Caki2 (cell line): ENCODE measurements at places on chromosomes 7 and 10.
A peak's percentile ranks its signal among the peaks of the same experiment; 100 is the strongest.

- no peak for DNase-seq
Measured at GRCh38 chr10:15606377-15606776, 113.3 kb downstream of the ITGA8 start.

DNA sequence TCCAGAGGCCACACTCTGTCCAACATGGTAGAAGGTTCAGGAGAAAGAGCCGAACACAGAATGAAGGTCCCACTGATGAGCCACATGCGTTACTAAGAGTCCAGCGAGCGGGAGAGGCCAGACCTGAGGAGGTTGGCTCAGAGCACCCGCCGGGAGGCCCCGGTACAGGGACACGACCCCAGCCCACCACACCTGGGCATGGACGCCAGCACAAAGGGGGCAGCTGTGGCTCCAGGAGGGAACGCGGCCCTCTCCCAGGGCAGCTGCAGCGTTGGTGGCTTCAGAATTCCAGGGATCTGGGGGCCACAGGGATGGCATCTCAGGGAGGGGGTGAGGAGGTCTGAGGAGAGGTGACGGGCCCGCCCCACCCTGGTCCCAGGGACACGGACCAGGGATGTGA lies 280.0 kb downstream of the MAD1L1 start:
- DNase-seq, result no peak

DNA sequence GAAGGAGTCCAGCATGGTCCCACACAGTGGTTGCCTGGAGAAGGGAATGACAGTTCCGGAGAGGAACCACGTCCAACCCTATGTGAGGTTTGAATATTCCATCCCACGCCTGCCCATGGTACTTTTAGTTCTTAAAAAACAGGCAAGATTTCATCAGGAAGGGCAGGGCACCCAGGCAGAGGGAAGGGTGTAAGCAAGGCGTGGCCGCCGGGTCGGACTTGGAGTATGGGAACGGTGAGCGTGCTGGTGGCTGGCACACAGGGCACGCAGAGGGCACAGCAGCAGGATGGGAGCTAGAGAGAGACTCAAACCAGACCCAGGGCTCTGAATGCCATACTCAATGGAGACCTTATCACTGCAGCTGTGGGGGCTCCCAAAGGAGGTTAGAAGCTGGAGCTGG lies 34.3 kb downstream of the FAM53B start:
- no peak for DNase-seq

GRCh38 chr7:41603985-41604384 lies 98.9 kb downstream of the INHBA start:
- DNase-seq, result no peak

- no peak for DNase-seq
Measured at GRCh38 chr10:29217292-29217738, 71.6 kb upstream of the LYZL1 start.

GRCh38 chr7:24824896-24825295 lies 67.6 kb upstream of the GSDME start:
- peak; percentile 17 for DNase-seq

GRCh38 chr7:120395526-120396019 lies 122.6 kb downstream of the KCND2 start:
- DNase-seq, result peak; percentile 6

- peak; percentile 82 for DNase-seq
Measured at GRCh38 chr7:28926871-28927597, 31.1 kb downstream of the TRIL start.

- no peak for DNase-seq
Measured at GRCh38 chr10:69768386-69768785, 33.3 kb upstream of the COL13A1 start.

DNA sequence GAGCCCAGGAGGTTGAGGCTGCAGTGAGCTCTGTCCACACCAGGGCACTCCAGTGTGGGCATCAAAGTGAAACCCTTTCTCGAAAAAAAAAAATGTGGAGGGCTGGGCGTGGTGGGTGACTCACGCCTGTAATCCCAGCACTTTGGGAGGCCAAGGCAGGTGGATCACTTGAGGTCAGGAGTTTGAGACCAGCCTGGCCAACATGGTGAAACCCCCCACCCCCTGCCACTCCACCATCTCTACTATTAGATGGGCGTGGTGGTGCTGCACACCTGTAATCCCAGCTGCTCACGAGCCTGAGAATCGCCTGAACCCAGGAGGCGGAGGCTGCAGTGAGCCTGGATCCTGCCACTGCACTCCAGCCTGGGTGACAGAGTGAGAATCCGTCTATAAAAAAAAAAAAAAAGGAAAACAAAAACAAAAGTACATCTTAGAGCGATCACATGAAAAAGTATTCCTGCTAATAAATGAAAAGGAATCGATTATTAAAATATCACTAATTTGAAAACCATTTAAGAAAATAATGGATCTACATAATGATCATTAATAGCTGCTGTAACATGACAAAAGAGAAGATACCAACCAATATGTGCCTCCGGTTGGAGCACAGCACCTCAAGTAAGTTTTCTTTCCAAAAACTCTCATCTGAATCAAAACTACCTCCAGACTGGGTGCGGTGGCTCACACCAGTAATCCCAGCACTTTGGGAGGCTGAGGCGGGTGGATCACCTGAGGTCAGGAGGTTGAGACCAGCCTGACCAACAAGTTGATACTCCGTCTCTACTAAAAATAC lies 4.9 kb downstream of the HNRNPF start:
- DNase-seq, result no peak

DNA sequence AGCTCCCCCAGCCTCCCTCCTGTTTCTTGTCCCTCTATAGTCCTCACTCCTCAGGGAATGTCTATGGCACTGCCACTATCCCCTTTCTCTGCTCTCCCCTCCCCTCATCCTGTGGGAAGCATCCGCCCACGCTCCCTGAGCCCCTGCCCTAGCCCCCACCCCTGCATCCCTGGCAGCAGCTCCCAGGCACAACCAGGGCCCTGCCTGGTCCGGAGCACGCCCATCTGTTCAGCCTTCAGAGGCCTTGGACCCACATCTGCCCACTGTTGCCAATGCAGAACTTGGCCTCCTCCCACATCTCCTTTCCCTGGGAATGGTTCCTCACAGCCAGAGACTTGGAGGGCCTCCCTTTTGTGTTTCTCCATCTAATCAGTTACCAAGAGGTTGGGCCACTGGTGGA lies 20.4 kb upstream of the TBRG4 start:
- no peak for DNase-seq

GRCh38 chr7:17325364-17325763 lies 26.9 kb downstream of the AHR start:
- DNase-seq, result peak; percentile 35

- DNase-seq, result peak; percentile 1
Measured at GRCh38 chr7:38629651-38630510, 1.3 kb downstream of the AMPH start.

DNA sequence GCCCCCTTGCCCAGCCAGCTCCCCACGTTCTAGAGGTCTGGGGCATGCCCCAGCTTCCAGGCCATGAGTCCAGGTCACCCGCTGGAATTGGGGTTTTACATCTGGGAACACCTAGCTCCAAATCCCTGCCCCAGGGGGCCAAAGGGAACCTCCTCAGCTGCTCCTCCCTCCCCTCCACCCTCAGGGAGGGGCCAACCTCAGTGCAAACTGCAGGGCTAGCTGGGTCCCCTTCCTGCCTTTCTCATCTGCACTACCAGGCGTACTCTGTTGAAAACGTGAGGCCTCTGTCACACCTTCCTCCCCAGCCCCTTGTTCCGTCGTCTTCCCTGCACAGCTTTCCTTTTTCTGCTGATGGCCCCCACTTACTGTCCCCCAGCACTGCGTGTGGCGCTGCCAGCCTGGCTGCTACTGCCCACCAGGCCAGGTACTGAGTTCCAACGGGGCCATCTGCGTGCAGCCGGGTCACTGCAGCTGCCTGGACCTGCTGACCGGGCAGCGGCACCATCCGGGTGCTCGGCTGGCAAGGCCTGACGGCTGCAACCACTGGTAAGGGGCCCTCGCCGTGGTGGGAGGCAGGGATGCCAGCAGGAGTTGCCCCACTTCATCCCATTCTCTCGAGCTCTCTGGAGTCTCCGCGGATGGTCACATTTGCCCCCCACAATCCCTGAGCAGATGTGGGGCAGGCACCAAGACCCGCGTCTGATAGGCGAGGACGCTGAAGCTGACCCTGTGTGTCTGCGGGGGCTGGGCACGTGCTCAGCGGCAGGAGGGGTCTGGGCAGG lies 24.7 kb upstream of the ZNF862 start:
- no peak for DNase-seq

- no peak for DNase-seq
Measured at GRCh38 chr10:122543676-122544445, 16.7 kb upstream of the DMBT1 start.

- DNase-seq, result no peak
Measured at GRCh38 chr10:128377364-128377987, 251.3 kb upstream of the MKI67 start.

DNA sequence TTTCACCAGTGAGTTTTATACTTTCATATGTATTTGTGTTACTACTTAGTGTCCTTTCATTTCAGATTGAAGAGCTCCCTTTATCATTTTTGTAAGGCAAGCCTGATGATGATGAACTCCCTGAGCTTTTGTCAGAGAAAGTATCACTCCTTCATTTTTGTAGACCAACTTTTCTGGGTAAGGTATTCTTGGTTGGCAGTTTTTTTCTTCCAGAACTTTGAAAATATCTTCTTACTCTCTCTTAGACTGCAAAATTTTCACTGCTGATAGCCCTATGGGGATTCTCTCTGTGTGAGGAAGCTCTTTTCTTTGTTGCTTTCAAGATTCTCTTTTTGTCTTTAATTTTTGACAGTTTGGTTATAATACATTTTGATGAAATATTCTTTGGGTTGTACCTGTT lies 35.7 kb downstream of the CCDC7 start:
- no peak for DNase-seq

- DNase-seq, result no peak
Measured at GRCh38 chr10:86965986-86966654, 2.2 kb upstream of the ADIRF start.

DNA sequence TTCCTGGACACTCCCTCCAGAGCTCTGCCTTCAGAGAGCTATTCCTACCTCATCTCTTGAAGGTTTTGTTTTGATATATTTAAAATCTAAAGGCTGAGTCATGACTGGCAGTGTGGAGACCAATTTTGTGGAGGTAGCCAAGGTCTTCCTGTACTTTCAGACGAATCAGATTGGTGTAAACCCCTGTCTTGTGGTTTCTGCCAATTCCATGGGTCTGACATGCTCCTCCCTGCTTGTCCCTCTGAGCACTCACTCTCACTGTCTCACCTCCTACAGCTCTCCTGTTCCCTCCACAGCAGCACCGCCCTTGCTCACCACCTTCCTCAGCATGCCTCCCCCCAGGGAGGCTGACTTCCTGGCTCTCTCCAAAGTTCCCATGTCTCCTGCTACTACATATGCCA lies 179.8 kb downstream of the NPSR1 start:
- peak; percentile 27 for DNase-seq

DNA sequence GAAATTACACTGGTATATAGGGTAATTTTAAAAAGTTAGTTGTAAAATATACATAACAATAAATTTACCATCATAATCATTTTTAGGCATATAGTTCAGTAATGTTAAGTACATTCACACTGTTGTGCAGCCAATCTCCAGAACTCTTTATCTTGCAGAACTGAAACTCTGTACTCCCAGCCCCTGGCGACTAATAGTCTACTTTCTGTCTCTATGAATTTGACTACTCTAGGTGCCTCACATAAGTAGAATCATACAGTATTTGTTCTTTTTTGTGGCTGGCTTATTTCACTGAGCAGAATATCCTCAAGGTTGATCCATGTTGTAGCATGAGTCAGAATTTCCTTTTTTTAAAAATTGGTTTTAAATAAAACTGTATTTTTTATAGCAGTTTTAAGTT lies 41.4 kb downstream of the NRF1 start:
- DNase-seq, result no peak

- no peak for DNase-seq
Measured at GRCh38 chr10:44956717-44957706, 2.6 kb upstream of the RASSF4 start.

DNA sequence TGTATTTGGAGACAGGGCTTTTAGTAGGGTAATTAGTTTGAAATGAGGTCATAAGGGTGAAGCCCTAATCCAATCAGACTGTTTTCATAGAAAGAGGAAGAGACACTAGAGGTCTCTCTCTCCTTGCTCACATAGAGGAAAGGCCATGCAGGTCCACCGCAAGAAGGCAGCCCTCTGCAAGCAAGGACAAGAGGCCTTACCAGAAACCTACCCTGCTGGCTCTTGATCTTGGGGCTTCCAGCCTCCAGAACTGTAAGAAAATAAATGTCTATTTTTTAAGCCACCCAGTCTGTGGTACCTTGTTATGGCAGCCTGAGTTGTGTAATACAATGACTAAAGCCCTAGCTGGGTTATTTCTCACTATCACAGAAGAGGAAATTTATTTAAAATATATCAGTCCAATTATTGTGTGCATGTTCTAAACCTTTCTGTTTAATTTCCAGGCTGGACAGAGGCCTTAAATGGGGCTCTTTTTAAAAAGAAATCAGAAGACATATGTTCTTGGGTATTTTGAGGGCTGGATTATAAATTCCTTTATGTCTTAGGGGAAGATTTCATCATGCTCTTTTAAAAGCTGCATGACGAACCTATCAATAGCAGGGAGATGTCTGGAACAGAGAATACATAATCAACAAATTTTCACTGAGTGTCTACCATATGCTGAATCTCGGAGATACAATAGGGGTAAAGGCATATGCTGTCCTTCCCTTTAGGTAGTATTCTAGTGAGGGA lies 12.9 kb upstream of the TMEM26 start:
- peak; percentile 4 for DNase-seq

DNA sequence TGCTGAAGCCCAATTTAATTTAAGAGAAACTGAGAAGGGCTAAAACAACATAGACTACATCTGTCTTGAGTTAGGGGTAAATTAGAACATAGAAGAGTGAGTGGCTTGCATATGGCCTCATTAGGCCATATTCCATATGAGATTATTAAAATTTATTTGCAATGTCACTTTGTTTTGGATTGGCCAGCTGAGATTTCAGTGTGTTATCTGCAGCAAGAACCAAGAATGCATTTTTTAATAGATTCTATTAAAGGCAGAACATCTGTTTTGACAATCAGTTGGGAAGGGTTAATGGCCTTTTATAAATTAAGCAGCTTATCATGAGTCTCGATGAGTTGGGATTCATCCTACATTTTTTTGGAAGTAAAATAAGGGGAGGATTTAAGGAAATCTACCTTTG lies 236.2 kb downstream of the DGKB start:
- DNase-seq, result no peak

DNA sequence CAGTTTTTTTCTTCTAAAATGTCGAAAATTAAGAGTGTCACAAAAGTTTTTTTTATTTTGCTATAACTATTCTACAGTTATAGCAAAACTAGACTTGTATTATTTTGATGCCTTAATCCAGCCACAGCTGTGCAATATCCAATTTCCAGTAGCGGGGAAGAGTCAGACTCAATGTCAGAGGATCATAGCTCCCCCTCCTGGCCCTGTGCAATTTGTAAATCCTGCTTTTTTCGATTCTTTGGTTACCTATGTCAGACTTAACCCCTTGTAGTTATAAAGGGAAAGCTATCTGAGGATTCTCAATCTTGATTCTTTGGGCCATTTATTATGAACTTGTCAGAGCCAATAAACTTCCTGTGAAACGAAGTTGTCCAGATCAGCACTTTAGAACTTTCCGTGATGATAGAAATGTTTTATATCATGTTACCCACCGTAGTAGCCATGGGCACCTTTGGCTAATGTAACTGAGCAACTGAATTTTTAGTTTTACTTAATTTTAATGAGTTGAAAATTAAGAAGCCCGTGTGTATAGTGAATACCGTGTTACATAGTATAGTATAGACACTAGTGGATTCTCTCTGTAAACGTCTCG lies 87.7 kb upstream of the PRKCQ start:
- DNase-seq, result peak; percentile 45

GRCh38 chr10:22853906-22854447 lies 73.9 kb upstream of the ARMC3 start:
- DNase-seq, result no peak
